ENCODE measurements at places on chromosomes 1 and 21. TPM values are rescaled to one million over a fixed set of nuclear protein-coding genes. Genes with fewer than 3 reads are reported as not detected.

NKAIN1 gene
- total RNA-seq = 0.12 TPM

DAB1 gene
- not detected for total RNA-seq

MIS18A gene
- 14.0 TPM for total RNA-seq

SLC39A1 gene
- total RNA-seq = 159 TPM

HAO2 gene
- not detected for total RNA-seq

COL8A2 gene
- total RNA-seq = not detected

OR2L5 gene
- not detected for total RNA-seq

TNFRSF25 gene
- total RNA-seq = 33.7 TPM

TMEM59 gene
- 231 TPM for total RNA-seq

E2F2 gene
- 0.89 TPM for total RNA-seq

FAM89A gene
- 29.2 TPM for total RNA-seq

HSD11B1 gene
- total RNA-seq = 0.39 TPM

GPR61 gene
- total RNA-seq = not detected

C1orf53 gene
- total RNA-seq = 10.7 TPM

TRAF3IP3 gene
- total RNA-seq = not detected

OR2T2 gene
- not detected for total RNA-seq

ZSWIM5 gene
- 0.32 TPM for total RNA-seq

EXOC8 gene
- 24.0 TPM for total RNA-seq

AIM2 gene
- not detected for total RNA-seq

TMEM9 gene
- 67.2 TPM for total RNA-seq

RHEX gene
- not detected for total RNA-seq

MYBPHL gene
- 1.1 TPM for total RNA-seq

KANK4 gene
- 0.20 TPM for total RNA-seq

TMEM269 gene
- 0.17 TPM for total RNA-seq

KIF2C gene
- total RNA-seq = 20.8 TPM

CASQ1 gene
- not detected for total RNA-seq

RNU1-1 gene
- total RNA-seq = 1,539 TPM

SH3D21 gene
- 3.3 TPM for total RNA-seq

DMBX1 gene
- not detected for total RNA-seq

SNRPE gene
- 423 TPM for total RNA-seq

ETV3L gene
- not detected for total RNA-seq

EPHB2 gene
- 0.79 TPM for total RNA-seq

NBPF10 gene
- 7.6 TPM for total RNA-seq

TNFRSF9 gene
- total RNA-seq = 0.98 TPM

NCAM2 gene
- total RNA-seq = not detected

CALML6 gene
- 1.7 TPM for total RNA-seq

TSTD1 gene
- 35.2 TPM for total RNA-seq

RAB7B gene
- 3.6 TPM for total RNA-seq

HTR1D gene
- 0.17 TPM for total RNA-seq

SH2D1B gene
- total RNA-seq = not detected

SLC30A2 gene
- not detected for total RNA-seq

SLC26A9 gene
- not detected for total RNA-seq

AJAP1 gene
- total RNA-seq = not detected

SYT6 gene
- not detected for total RNA-seq

SPRR2F gene
- not detected for total RNA-seq

FMO4 gene
- 1.5 TPM for total RNA-seq

GBP3 gene
- 20.1 TPM for total RNA-seq

FRRS1 gene
- total RNA-seq = 7.4 TPM

Data from MCF 10A (cell line).